Naive thymus-derived CD4-positive, alpha-beta T cell (primary cell): ENCODE measurements at places on chromosomes 2 and 18. TPM values are rescaled to one million over a fixed set of nuclear protein-coding genes. Genes with fewer than 3 reads are reported as not detected.

GRCh38 chr2:86794861-86795260 is 4.1 kb upstream of the CD8A start:
- H3K36me3 ChIP-seq = no peaks in the 10 kb centered on the region
- peaks cover 16% of the 10 kb centered on the region for H3K4me1 ChIP-seq

GRCh38 chr2:159960414-159960813 is 102.0 kb downstream of the PLA2R1 start:
- no peak overlapping the region for H3K4me3 ChIP-seq
- no peak overlapping the region for H3K27ac ChIP-seq
- no peaks in the 10 kb centered on the region for H3K36me3 ChIP-seq
- no peaks in the 10 kb centered on the region for H3K4me1 ChIP-seq

DNA sequence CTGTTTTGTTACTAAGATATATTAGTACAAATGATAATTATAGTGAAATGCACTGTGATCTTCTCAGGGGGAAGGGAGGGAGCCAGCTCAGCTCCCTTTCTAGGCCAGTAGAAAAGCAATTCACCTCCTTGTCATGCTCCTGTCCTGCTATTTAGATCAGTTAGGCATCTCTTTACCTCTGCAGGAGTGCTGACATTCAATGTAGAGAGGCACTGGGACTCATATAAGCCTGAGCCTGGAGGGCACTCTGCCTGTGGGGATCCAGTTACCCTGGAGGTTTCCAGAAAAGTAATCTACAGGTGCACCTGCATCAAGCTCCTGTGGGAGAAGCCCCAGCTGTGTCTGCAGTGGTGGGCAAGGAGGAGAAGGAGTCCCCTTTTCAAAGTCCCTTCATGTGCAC is 277.0 kb downstream of the CPS1 start:
- H3K36me3 ChIP-seq = no peaks in the 10 kb centered on the region
- H3K4me3 ChIP-seq = no peak overlapping the region
- no peak for DNase-seq
- no peak overlapping the region for H3K27ac ChIP-seq

Gene GCG
- not detected for polyA plus RNA-seq

- H3K4me3 ChIP-seq = no peak overlapping the region
- DNase-seq = no peak
- no peaks in the 10 kb centered on the region for H3K36me3 ChIP-seq
- no peaks in the 10 kb centered on the region for H3K27me3 ChIP-seq
These were observed 105.1 kb downstream of the DYSF start for GRCh38 chr2:71558300-71559051.
